GDM1 (cell line): ENCODE measurements at places on chromosomes 1 and 21.

GRCh38 chr1:156095906-156096508 is 13.7 kb upstream of the MEX3A start:
- no peak for DNase-seq

GRCh38 chr1:164141797-164142196 is 417.2 kb upstream of the PBX1 start:
- no peak for DNase-seq

GRCh38 chr21:38619992-38620479 is 121.8 kb upstream of the ERG start:
- no peak for DNase-seq

GRCh38 chr1:15966081-15966955 is 9.6 kb downstream of the ZBTB17 start:
- DNase-seq = no peak

GRCh38 chr1:27885114-27885528 is 12.8 kb downstream of the THEMIS2 start:
- DNase-seq = peak; percentile 72

GRCh38 chr1:246210756-246211155 is 296.3 kb downstream of the SMYD3 start:
- no peak for DNase-seq

- peak; percentile 77 for DNase-seq
These were observed 27.5 kb downstream of the ATP8B2 start for GRCh38 chr1:154352581-154353459.

- no peak for DNase-seq
These were observed 94.7 kb downstream of the DMRTB1 start for GRCh38 chr1:53553734-53554509.

- no peak for DNase-seq
These were observed 42.1 kb upstream of the SRP9 start for GRCh38 chr1:225735252-225736149.

DNA sequence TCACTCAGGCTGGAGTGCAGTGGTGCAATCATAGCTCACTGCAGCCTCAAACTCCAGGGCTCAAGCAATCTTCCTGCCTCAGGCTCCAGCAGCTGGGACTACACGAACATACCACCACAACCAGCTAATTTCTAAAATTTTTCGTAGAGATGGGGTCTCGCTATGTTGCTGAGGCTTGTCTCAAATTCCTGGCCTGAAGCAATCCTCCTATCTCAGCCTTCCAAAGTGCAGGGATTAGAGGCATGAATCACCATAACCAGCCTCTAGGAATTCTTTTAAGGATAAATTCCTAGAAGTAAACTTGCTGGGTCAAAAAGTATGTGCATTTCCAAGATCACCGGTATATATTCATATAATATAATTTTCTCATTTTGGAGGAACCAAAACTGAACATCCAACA is 17.6 kb upstream of the HUNK start:
- no peak for DNase-seq

DNA sequence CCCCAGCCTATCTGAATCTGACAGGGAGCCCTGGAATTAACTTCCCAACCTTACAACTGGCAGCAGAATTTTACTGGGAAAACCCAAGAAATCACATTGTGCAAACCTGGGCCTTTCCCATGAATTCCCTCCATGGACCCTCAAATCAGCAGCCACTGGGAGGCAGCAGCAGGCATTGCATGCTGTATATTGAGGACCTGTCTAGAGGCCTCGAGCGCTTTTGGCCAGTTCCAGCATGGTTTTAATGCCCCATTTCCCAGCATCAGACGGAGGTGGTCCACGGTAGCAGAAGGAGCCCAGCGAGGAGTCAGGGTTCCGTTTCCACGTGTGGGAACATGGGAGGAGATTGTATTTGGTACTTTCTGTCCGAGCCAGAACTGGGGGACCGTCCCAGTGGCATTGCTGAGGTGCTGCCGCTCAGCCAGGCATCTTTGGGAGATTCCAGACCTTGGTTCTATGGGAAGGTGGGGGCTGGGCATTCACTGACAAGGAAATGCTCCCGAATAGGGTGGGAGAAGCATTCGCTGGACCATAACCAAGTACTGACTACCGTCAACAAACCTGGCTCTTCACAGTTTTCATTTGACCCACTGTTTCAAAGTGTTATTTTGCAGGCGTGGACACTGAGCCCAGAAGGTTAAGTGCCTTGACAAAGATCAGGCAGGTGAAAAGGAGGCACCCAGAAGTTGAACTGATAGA is 15.9 kb downstream of the BMP8A start:
- DNase-seq = no peak

- DNase-seq = no peak
These were observed 259 bp downstream of the KCNT2 start for GRCh38 chr1:196607981-196608380.

DNA sequence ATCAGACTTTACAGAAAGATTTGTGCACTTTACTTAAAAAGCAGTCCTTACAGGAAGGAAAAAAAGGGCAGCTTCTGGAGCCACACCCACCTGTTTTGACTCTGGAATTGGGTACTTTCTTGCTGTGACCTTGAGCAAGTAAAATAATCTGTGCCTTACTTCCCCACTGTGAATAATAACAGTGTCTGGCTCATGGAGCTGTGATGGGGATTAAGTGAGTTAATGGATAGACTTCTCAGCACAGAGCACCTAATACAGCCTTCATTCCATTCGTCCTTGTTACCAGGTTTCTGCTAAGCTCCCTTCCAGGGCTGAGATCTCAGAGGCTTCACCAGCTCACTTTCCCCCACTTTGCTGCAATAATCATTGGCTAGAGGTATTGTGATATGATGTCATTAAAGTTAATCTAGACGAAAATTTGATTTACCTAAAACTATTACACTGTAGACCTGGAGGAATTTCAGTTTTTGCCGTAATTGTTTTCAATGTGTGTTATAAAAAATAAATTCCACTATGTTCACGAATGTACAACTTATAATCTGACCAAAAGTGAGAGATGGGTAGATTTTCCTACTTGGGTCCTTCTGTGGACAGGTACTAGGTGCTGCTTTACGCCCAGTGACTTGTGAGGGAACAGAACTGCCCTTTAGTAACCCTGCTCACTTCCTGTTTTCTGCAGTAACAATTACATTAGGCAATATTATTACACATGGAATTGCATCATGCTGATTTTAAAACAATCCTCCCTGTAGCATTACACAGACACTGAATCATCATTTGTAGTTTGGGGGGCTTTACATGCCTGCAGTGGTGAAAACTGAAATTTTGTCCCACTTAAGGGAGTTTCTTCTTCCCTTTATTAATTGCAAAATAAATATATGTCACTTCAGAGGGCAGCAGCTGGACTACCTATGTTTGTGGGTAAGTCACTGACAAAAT is 19.7 kb upstream of the ABCG1 start:
- DNase-seq = no peak

- no peak for DNase-seq
These were observed 13.4 kb upstream of the AGTRAP start for GRCh38 chr1:11722538-11722937.

- no peak for DNase-seq
These were observed 84.7 kb downstream of the RABGAP1L start for GRCh38 chr1:174244017-174244416.

DNA sequence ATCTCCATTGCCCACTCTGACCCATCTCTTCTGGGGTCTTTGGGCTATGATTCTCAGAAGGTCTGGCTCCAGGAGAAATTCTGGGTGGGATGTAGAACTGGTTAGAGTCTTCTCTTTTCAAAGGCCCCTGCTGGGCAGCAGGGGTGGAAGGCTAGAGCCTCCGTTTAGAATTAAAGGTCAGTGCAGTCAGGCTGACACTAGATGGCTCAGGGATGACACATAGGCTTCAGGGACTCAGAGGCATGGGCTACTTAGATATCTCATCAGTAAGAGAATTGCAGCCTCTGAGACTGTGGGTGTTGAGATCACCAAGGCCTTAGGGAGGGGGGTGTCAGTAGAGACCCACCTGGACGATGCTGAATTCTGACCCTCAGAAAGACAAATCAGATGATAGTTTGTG is 12.6 kb upstream of the PPM1J start:
- DNase-seq = no peak

DNA sequence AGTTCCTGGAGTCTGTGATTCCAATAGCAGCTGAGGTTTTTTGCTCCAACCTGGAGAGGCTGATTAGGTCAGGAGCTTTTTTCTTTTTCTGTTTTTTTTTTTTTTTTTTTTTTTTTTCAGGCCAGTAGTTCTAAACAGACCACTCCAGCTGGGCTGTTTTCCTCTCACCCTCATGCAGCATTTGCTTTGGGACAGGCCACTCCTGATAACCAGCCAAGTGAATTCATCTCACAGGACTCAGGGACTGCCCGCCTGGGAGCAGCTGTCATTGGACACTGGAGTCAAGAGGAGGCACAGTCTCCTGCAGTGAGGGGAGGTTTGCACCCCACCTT is 22.9 kb downstream of the PLXNA2 start:
- no peak for DNase-seq

DNA sequence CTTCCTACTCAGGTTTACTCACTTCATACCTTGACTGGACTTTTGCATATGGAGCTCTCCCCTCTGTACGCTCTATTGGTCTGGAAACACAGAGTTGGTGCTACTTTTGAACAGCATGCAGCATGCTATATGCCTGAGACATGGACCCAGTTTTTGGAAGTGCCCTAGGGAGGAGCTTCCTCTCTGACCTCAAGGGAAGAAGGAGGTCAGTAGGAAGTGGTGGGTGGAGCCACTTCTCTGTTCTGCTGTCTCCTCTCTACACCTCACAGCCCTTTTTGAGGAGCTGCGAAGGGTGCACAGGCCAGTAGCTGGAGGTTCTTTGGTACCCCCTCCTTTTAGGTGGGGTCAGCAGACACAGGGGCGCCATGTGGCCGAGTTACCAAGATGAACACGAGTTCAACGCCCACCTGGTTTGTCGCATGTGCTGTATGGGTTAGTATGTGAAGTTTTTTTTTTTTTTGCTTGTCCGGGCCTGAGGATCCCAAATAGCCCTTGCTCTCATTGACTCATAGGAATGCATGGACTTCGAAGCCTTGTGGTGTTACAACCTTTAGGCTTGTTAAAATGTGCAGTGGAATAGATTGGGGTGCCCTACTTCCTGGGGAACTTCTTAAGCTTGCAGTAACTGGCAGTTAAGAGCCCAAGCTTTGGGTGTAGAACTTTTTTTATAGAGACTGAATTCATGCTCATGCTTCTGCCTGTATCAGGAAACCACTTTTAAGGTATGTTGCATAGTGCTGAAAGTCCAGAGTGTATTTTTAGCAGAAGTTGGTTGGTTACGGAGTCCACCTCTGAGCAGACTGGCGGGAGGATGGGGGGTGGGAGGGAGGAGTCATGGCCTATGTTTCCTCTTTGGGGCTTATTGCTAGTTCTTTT is 10.7 kb downstream of the MACF1 start:
- DNase-seq = peak; percentile 59

DNA sequence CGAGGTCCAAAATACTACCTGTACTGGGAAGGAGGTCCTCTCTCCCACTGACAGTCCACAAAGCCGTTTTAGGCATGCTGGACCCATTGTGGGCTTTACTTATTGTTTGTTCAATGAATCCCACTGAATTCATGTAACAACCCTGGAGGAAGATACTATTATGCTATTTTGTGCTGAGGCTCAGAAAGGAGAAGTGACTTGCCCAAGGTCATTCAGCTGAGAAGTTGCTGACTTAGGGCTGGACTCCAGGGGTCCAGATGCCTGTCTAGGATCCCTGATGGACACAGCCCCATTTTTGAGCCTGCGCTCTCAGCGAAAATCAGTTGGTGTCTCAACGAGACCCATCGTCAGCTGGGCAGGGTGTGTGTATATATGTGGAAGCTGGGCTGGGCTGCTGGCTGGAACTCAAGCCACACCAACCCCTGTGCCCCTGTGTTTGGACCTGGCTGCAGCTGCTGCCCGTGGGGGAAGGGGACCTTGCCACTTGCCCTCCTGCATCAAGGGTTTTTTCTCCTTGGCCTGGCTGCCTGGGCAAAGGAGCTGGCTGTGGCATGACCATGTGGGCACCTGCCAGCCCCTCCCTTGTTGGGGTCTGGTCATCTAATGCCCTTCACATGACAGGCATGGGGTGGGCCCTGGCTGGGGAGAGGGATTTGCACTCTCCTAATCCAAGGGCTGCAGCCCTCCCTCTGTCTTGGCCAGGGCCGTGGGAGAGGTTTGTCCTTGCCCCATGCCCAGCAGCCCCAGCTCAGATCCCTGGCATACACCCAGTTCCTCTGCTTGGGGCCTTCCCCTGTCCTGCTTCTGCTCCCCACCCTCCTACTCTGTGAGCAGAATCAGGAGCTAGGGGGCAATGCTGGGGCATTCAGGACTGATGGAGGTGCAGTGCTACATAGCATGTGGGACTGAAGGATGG is 15.0 kb downstream of the KCNQ4 start:
- no peak for DNase-seq

DNA sequence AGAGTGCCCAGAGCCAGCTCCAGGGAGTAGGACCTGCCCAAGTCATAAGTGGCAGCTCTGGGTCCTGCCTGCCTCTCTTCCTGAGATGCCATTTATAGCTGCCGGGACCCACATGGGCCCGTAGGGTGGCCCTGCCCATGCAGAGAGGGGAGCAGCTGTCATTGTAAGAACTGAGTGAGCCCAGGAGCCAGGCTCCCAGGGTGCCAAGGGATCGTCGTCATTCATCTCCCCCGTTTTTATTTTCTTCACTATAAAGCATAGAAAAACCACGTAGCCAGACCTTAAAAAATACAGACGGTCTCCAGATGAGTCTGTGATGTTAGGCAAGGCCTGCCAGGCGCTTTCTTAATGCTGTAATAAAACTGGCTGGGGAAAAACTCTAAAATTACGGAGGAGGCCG is 90.7 kb downstream of the IGSF21 start:
- no peak for DNase-seq

GRCh38 chr1:218916720-218917119 is 257.0 kb upstream of the LYPLAL1 start:
- no peak for DNase-seq

DNA sequence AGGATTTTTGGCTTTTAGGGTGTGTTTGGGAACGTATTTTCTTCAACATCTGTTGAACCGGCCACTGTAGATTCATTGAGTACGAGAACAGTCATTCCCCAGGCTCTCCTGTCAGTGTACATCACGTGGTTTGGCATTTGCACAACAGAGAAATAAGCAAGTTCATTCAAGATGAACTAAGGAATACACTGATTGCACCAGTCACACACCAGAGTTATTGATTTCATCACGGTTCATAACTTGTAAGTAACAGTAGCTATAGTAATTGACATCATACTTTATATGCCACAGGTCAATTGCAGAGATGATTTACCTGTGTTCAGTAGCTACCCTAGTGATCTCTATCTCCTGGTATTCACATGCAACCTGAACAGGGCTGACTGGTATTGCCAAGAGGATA is 90.7 kb upstream of the ETS2 start:
- no peak for DNase-seq

DNA sequence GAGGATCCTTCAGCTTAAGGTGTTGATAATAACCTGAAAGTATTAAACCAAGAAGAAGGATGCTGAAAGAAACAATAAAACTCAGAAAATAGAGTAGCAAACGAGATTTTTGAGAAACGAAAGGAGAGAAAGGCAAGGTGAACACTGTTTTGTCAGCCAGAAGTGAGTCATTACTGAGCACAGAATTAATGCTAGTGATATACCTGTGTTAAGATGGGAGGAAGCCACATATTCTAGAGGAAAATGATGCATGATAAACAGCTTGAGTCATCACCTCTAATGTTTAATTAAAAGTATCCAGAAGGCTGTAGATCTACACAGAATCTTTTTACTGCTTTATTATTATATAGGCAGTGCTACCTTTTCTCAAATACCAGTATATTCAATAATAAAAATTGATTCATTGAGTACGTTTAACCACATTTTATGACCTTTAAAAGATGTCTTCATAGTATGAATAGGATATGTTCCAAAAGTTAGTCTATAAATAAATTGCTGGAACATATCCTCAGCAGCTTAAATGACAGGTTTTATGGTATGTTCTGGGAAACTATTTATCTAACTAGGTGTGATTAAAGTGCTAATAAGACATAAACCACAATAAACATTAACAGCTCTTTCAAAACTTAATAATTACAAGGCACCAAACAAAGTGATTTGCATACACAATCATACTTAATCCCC is 10.3 kb downstream of the SH3GLB1 start:
- DNase-seq = no peak
